Fibroblast of skin of left biceps (primary cell): ENCODE measurements at places on chromosomes 5 and 9.

DNA sequence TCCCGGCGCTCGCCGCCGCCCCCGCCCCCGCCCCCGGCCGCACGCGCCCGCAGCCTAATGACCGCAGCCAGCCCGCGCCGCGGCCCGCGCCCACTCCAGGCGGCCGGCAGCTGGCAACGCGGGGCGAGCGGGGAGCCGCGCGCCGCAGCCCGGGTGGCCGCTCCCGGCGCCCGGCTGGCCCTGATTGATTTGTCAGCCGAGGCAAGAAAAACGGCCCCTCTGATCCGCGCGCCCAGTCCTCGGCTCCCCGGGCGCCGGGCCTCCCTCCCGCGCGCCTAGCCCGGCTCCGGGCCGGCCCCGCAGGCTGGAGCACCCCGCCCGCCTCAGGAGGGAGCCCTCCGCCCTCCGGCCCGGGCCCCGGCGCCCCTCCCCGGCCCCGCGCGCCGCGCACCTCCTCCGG, 11.9 kb upstream of the LHX2 start:
- no peak for DNase-seq

DNA sequence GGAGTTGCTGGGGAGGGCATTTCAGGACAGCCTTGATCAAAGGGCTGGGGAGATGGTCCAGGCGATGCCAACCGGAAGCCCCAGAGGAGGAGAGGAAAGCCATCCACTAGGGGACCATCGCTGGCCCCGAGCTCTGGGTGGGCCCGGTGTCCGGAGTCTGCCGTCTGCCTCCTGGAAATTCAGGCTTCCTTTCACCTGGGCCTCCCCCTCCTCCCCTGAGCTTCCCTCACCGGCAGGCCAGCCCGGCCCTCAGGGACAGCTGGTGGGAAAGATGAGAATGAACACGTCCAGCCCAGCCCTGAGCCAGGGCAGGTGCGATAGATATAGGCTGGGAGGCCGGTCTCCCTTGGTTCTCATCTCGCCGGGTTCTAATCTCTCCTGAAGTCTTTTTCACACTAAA, 17.2 kb downstream of the IRX4 start:
- no peak for DNase-seq

GRCh38 chr9:92508018-92508820, 25.9 kb upstream of the ASPN start:
- DNase-seq = no peak

DNA sequence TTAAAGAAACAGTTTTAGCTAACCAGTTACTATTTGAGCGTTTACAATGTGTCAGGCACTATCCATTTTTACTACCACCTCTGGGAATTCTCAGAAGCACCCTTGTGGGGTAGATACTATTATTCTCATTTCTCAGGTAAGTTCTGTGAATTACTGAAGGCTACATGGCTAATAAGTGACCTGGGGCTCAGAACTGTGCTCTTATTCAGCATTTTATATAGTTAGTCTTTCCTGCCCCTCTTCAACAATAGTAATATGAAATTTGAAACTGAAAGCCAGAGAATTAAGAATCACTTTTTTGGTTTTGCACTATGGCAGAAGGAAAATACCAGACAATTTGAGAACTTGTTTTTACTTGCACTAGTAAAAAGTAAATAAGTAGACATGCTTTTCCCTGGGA, 11.8 kb downstream of the ELL2 start:
- no peak for DNase-seq

DNA sequence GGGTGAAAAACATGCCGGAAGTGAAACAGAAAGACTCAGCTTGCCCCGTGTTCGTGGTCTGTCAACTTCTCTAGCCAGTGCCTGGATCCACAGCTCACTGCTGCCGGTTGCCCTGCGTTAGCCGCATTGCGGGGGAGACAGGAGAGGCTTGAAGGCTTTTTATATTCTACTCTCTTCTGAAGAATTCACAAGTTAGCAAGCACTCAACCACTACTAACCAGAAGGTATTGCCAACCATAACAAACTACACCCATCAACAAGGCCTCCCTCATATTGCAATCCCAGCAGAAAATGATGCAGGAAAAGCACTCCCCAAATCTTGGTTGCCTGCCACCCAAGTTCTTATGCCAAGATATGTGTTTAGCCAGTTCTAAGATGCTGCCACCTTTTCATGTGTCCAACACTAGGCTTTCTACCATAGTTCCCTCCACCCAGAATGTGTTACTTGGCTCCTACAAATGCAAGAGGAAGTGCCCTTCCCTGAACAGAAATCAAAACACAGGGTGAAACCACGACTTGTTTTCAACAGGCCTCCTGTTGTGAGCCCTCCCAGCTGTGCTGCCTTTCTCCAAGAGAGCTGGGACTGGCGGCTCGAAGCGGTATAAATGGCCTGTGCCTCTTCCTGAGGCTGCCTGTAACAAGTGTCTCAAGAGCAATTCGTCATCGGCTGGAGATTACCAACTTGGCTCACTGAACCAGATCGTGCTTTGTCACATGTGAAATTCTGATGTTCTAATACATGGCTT, 129.0 kb downstream of the SNX18 start:
- DNase-seq = no peak

DNA sequence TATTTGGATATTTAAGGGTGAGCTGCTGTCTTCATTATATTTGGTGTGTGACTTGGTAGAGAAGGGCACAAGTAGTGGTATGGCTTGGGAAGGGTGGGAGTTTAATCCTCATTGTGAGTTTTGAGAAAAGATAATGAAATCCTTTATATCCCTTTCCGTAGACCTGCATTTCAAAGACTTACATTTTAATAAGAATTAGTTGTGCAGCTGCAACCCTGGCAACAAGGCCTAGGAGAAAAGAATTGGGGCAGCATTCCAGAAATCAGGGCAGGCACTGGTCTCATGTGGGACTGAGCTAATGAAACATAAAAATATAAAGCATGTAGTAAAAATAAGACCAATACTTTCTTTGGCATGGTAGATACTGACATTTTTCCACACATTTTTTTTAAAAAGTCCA, 60.5 kb downstream of the CDC42SE2 start:
- no peak for DNase-seq

DNA sequence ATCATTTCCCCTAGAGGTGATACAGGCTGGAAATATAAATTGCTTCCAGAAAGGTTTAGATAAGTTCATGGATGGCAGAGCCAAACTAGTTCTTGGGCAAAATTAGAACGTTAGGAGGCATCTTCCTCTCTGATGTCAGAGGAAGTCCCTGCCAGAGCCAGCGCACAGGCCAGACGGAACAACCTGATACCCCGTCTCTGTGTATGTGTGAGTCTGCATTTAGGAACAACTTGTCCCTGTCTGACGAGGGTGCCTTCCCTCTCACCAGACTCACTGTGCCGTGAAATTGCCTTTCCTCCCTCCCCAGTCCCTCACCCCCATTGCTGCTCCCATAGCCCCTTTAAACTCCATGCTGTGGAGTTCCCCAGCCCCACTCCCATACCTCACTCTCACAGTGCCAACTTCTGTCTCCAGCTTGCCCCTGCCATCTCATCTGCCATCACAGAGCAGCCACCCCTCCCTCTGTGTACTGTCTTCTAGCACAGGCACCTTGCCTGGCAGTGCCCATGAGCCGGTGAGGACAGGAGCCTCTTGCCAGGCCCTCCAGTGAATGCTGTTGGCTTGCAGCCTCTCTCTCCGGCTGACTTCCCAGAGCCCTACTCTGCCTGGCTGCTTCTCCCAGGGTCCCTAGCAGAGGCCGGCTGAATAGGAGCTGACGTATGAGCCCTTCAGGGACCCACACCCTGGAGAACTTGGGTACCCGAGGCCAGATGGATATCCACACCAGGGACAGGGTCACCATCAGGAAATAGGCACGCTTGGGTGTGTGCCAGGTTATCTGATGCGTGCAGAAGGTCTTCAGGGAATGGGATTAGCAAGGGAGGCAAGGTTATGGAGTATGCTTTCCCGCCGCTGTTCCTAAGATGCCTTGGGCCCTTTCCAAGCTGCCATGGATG, 26.7 kb downstream of the UNC5A start:
- DNase-seq = no peak

DNA sequence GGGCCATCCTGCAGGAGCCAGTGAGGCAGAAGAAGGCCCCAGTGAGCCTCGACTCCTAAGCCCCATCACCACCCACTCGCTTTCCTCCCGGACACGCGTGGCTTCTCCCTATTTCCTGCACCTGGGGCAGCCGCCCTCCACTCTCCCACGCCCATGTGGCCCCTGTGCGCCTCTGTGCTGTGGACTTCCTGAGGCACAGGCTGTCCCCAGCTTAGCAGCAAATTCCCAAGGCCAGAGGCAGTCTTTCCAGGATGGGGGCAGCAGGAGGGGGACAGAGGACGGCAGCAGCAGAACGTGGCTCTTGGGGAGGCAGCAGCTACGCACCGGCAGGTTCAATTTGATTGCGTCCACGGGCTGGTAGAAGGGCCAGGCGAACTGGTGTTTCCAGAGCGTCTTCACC, 14.9 kb downstream of the BRD3 start:
- no peak for DNase-seq

DNA sequence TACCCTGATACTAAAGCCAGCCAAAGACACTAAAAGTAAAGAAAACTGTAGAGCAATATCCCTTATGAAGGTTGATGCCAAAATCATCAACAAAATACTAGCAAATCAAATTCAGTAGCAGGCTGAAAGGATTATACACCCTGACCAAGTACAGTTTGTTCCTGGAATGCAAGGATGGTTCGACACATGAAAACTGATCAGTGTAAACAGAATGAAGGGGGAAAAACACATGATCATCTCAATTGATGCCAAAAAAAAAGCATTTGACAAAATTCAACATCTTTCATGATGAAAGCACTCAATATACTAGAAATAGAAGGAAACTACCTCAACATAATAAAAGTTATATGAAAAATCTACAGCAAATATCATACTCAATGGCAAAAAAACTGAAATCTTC, 43.5 kb upstream of the LRRC14B start:
- DNase-seq = no peak
